ENCODE measurements at places on chromosomes 12 and 14.

- no peak for DNase-seq
These were observed 631.3 kb downstream of the MED13L start for GRCh38 chr12:115646210-115646609.

DNA sequence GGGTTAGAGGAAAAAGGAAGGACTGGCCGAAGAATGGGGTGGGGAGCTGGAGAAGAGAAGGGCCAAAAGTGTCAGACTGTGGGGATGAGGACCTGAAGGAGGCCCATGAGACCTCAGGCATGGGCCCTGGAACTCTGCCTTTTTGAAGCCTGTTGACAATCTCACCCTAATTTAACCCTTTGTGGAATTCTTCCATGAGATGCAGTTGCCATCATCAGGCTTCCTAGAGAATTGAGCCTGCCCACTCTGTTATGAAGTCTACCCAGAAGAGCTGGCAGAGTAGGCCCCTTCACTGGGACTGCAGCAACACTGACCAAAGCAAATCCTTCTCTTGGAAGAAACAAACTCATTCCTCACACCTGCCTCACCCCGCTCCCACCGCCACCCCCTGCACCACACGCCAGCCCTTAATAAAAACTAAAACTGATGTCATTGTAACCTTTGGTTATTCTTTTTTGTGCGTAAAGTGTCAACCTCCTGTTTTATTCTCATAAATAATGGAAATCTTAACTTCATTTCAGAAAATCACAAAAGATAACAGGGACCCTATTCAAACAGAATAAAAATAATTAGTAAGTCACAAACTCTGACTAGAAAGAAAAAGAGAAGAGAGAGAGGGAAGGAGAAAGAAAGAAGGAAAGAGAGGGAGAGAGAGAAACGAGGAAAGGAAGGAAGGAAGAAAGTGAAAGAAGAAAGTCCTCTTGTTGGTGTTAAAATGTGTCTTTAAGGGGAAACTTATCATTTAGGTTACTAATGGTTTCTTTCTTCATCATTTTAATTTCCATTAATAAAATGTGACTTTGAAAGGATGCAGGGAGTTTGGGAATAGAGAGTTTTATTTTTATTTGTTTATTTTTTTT is 61.3 kb downstream of the CRADD start:
- no peak for DNase-seq

DNA sequence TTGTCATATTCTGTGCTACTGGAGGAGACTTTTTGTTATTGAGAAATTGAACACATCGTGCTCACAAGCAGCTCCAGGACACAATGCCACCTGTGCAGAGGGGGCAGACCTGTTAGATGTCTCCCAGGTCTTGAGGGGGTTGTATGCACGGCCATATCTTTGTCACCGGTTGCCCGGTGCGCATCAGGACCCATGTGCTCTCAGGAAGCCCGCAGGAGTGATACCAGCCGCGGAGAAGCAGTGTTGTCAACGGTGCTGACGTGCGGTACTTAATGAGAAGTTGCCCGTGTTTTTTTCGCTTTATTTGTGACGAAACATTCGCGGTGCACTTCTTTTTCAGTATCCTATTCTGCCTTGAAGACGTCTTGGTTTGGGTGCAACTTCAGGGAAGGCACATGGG is 128.2 kb upstream of the RTL1 start:
- no peak for DNase-seq

- no peak for DNase-seq
These were observed 3.1 kb downstream of the CDH24 start for GRCh38 chr14:23054000-23054811.

- DNase-seq, result no peak
These were observed 82.1 kb downstream of the SPTSSA start for GRCh38 chr14:34379816-34380470.

DNA sequence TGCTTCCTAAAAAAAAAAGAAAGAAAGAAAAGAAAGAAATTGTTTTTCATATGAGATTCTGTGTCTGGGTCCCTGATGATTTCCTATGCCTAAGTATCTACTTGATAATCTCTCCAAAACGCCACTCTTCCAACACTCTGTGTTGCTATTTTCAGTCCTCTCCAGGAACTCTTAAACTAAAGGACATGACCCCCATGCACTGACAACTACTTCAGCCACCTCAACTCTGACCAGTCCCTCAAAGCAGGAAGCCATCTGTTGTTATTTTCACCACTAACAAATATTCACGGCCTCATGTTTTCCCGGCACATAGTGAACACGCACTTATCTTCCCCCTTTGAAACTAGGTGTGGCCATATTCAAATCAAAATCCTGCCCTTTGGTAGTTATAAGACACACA is 259.3 kb downstream of the PPFIA2 start:
- DNase-seq, result no peak

DNA sequence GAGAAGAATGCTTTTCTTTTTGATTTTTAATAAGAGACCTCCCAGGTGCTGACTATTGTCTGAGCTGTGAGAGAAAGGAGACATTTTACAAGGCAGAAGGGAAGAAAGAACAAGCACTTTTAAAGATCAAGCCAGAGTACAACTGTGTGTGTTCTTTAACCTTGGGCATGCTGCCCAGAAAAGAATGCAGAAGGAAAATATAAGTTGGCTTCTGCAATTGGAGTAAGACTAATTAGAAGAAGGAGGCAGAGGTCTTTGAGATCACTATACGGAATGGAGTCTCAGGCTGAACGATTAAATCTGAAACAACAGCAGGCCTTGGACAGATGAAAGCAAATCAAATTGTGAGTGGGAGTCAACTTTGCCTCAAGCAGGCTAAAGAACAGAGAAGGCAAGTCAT is 230.5 kb downstream of the ATP23 start:
- DNase-seq, result no peak

DNA sequence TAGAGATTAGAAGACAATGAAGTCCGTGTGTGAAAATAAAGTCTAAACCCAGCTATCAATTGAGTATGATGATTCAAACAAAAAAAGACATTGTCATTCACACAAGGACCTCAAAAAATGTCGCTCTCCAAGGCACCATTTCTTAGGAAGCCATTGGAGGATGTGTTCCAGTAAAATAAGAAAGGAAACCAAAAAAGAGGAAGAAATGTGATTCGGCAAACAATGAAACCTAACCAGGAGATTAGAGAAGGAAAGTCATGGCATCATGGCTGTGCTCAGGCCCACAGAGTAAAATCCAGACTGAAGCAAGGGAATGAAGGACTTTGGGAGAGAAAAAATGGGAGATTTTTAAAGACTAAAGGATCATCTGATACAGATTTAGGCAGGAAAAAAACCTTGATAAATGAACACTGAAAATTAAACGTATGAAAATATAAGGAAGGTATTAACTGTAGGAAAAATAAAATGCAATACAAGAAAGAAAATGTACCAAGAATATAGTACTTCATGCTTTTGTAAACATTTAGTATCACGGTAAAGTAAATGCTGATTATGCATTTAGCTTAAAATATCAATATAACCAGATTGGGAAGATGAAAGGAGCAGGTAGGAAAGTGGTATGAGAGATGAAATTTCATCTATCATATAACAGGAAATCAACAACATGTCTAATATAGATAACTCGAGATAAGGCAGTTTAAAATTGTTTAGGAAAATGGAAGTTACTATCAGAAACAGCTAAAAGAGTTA is 38.2 kb upstream of the MTHFD1 start:
- DNase-seq, result no peak

GRCh38 chr12:78385541-78385940 is 479.0 kb upstream of the SYT1 start:
- no peak for DNase-seq

GRCh38 chr12:85632390-85632789 is 203.8 kb downstream of the RASSF9 start:
- DNase-seq, result no peak

DNA sequence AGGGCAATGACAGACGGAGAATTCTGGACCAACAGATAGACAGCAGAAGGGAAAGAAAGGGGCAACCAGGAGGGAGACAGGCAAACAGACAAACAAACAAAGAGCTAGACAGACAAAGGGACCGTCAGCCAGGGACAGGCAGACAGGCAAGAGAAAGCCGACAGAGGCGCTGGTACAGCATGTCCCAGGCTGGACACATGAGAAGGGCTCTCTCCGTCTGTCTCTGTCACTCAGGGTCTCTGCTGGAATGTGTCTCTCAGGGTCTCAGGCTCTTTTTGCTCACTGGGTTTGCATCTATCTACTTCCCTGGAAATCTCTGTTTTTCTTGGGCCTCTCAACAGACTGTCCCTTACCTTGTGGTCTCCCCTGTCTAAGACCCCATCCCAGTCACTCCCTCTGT is 8.2 kb upstream of the SMUG1 start:
- DNase-seq, result no peak

DNA sequence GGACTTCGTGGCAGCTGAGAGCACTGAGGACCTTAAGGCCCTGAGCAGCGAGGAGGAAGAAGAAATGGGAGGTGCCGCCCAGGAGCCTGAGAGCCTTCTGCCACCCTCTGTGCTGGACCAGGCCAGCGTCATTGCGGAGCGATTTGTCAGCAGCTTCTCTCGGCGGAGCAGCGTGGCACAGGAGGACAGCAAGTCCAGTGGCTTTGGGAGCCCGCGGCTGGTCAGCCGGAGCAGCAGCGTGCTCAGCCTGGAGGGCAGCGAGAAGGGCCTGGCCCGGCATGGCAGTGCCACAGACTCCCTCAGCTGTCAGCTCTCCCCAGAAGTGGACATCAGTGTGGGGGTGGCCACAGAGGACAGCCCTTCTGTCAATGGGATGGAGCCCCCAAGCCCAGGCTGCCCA is 37.0 kb downstream of the PLEKHG3 start:
- DNase-seq, result no peak

DNA sequence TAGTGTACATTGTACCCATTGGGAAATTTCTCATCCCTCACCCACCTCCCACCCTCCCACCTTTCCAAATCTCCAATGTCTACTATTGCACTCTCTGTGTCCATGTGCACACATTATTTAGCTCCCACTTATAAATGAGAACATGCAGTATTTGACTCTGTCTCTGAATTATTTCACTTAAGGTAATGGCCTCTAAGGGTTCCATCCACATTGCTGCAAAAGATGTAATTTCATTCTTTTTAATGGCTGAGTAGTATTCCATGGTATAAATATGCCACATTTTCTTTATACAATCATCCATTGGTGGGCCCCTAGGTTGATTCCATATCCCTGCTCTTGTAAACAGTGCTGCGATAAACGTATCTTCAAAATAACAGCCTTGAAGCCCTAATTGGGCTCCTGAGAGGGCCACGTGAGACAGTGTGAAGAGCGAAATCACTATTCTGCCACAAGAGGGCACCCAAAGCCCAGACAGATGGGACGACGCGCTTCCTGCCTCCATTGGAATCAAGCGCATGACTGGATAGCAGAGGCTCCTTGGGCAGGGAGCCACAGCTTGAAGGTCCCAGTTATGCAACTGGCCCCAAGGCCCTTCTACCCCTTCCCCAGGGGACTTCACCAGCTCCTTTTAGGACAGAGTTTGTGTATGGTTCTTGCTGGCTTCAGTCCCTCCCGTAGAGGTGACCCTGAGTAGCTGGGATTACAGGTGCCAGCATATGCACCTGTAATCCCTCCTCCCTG is 21.3 kb upstream of the CD27 start:
- peak; percentile 70 for DNase-seq

Measured in D721Med (cell line).